ENCODE measurements at places on chromosomes 13 and 19.
A peak's percentile ranks its signal among the peaks of the same experiment; 100 is the strongest.

- peak; percentile 15 for DNase-seq
Observed at GRCh38 chr13:28373810-28374209, 121.1 kb downstream of the FLT1 start.

- no peak for DNase-seq
Observed at GRCh38 chr13:79593121-79593520, 112.2 kb downstream of the NDFIP2 start.

- no peak for DNase-seq
Observed at GRCh38 chr19:35786299-35787160, 11.2 kb downstream of the ARHGAP33 start.

- DNase-seq = no peak
Observed at GRCh38 chr13:41701676-41702075, 244.3 kb downstream of the RGCC start.

DNA sequence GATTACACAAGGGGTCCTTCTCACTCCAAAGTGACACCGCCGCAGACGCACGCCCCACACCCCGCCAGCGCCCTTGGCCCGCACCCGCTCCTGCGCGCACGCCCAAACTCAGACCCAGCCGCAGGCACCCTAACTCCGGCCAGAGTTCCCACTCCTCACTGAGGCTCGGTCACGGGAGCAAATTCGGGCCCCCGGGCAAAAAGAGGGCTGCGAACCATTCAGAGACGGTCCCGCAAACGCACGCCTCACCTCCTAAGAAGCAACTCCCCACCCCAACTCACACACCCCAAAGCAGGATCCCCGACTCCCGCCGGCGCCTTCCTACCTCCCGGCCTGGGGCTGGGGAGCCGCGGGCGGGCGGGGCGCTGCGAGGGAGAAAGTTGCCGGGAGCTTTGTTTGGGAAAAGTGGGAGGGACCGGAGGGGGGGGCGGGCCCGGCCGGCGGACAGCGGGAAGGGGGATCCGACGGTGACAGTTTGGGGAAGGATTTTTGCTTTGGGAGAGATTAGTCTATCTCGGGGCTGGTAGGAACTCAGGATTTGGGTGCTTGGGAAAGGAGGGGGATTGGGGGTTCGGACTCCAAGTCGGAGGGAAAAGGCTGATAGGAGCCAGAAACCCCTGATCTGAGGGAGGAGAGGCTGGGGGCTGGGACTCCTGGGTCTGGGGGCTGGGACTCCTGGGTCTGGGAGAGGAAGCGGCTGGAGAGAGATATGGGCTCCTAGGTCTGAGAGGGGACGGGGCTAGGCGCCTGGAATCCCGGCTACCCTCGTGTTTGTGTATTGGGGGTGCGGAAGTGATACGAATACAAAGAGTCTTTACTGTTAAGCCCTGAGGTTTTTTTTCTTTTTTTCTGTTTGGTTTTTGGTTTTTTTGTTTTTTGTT, at the start of gene TEAD2:
Gene TEAD2, minus strand, starts transcription at position 369 of the 881 bp plus-strand sequence. CDS start 2,341 bp downstream, outside the sequence.
- DNase-seq = no peak

GRCh38 chr19:17424743-17425365, 5.0 kb downstream of the MVB12A start:
- no peak for DNase-seq

DNA sequence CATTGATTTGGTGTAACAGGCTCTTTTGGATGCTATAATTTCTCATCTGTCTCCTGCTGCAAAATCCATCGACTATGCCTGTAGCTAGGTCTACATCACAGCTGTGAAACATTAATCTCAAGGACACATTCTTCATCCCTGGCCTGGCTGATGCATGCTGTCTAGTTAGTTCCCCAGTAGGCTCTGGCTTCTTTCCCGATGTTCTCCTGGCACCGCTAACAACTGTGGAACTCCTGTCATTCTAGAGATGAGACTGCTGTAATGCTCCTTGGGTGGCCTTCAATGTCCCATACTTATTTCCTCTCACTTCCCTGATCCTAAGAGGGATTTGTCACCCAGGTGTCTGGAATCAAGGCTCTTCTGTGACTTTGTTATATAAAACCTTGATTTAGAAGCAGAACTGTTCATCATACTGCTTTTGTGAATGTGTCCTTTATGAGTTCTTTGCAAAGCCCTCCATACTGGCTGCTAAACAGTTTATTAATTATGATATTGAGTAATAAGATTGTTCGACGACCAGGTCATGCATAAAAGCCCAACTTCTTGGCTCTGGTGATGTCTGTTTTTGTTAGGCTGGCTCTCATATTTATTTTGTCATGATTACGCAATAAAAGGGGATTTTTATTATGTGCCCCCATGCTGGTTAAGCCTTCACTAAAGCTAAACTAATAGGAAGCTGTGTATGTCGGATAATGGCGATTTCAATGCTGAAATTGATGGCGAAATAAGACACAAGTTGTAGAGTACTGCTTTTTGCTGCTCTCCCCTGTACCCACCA, 227.5 kb downstream of the DCT start:
- no peak for DNase-seq

DNA sequence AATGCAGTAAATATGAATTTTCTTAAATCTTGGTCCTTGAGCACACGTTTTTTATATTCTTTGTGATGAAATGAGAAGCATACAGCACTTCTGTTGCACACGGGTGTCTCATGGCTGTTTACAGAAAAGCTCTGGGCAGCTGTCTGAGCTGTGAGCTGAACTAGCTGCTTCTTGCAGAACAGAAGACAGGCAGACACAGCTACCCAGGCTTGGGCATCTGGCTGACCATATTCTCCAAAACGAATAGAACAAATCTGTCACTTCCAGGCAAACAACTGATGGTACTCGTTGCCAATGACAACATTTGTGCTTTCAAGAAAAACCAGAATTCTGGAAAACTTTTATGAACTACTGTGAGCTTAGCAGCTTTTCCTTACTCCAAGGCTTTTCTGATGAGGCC, 16.2 kb downstream of the PCID2 start:
- DNase-seq = no peak

DNA sequence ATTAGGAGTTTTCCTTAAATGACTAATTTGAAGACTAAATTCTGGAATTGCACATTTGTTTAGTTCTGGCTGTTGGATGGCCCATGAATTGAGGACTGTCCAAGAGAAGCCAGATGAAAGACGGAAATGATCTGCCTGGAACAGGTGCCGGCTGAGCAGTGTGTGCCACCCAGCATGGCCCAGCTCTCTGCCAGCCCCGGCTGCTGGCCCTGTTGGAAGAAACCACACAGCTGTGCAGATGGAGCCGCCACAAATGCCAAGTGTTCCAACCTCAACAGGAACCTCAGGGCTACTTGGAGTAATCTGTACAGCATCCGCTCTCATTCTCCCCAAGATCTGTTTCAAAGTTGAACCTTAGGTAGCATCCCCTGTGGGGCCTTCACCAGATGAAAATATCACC, 67.0 kb upstream of the STARD13 start:
- no peak for DNase-seq

DNA sequence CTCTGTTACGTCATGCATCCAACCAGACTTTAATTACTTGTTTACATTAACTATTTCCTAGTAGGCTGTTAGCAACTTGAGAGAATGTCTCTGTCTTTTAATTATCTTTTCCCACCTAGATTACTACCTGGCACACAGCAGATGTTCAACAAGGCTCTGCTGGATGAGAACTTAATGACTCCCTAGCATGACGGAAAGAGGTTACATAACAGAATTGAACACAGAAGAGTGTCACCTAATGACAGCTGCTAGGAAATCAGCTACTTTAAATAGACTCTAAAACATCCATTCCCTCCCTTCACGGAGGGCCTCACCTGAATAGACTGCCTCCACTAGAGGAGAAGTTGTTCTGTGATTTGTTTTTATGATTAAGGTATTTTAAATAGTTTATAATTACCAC, 110.8 kb downstream of the TEX29 start:
- no peak for DNase-seq

GRCh38 chr13:108961542-108962125, 332.2 kb downstream of the MYO16 start:
- DNase-seq = peak; percentile 52

GRCh38 chr19:40244579-40245317, 18.3 kb upstream of the CCNP start:
- no peak for DNase-seq

GRCh38 chr19:10911579-10912363, 16.7 kb downstream of the YIPF2 start:
- DNase-seq = no peak

DNA sequence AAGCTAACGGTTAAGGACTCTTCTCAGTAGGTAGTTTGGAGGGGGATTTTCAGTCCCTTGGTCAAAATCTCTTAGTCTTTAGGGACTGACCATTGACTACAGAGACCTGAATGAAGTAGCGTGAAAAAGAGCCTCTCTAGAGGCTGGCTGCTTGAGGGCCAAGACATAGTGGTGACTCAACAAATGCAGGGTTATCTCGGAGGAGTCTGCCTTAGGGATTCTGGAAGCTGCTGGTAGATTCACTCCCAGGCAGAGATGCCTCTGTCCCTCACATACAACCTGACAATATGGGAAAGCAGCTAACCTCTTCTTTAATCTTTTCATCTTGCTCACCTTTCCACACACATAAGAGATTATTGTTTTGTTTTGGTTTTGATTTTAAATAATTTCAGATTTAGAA, 5.1 kb downstream of the ZNF793 start:
- DNase-seq = no peak

- DNase-seq = no peak
Observed at GRCh38 chr19:5557691-5558090, 10.1 kb downstream of the TINCR start.

DNA sequence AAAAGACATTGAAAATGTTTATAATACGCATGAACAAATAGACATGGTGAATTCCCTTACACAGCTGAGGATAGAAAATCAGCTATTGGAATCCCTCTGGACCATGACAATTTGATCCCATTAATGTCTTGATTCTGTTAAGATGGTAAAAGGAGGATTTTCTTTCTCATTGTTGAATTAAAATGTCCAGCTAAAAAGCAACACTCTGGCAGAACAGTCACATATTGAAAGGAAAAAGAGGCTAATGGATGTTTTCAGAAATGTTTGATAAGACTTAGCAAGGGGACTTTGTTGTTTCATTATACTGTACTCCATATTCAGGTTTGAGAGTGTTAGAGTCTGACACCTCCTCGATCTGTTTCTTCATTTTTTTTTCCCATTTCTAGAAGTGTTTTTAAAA, 296.0 kb downstream of the OLFM4 start:
- DNase-seq = no peak

GRCh38 chr13:27770809-27771208, 21.5 kb upstream of the GSX1 start:
- DNase-seq = no peak

GRCh38 chr13:43014162-43014561, 9.2 kb upstream of the DNAJC15 start:
- no peak for DNase-seq

GRCh38 chr19:1079566-1080111, 12.7 kb downstream of the ARHGAP45 start:
- no peak for DNase-seq

DNA sequence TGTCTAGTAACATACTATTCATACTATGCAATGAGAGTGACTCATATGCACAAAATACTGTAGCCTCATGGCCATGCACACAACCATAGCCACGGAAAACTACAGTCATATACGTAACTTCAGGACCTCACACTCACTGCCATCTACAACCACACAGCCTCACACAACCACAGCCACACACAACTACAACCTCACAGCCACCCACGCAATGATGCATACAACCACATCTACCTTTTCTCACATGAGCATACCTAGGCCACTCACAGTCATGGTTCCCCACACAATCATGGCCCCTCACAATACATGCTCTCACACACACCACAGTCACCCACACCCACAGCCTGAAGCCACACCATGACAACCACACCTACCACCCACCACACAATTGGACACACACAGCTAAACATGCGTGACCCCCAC, 8.7 kb upstream of the TNFSF14 start:
- no peak for DNase-seq

DNA sequence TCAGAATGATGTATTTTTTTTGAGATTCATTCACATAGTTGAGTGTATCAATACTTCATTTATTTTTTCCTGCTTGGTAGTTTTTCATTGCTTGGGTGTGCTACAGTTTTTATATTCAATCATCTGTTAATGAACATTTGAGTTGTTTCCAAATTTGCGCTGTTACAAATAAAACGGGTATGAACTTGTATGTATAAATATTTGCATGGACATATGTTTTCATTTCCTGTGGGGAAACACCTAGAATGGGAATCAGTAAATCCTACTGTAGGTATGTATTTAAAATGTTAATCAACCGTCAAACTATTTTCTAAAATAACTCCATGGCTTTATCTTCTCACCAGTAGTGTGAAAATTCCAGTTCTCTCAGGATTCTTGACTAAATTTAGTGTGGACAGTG, 826.3 kb downstream of the EFNB2 start:
- DNase-seq = no peak

- no peak for DNase-seq
Observed at GRCh38 chr13:44508562-44509077, 67.5 kb downstream of the TSC22D1 start.

DNA sequence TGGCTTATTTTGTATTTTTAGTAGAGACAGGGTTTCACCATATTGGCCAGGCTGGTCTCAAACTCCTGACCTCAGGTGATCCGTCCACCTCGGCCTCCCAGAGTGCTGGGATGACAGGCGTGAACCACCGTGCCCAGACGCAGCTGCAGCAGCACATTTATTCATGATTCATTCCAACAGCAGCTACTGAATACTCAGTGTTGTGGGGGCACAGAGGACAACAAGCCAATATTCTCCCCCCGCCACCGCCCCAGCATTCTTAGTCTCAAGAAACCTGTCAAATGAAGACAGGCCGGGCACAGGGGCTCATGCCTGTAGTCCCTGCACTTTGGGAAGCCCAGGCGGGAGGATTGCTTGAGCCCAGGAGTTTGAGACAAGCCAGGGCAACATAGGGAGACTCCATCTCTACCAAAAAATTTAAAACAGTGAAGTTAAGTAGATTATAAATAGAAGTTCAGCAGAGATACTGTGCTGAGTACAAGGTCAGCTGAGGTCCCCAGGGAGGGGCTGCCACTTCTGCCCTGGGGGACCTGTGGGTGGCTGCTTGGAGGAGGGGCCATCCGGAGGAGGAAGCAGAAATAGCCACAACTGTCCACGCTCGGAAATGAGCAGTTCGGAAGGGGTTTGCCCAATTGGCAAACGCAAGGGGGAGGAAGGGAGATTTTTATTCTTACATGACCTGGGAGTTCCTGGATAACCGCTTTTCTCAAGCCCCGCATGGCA, 4.3 kb downstream of the DOT1L start:
- DNase-seq = no peak

- no peak for DNase-seq
Observed at GRCh38 chr13:83829810-83830209, 52.5 kb downstream of the SLITRK1 start.

- no peak for DNase-seq
Observed at GRCh38 chr19:29770648-29771047, 41.1 kb upstream of the CCNE1 start.

DNA sequence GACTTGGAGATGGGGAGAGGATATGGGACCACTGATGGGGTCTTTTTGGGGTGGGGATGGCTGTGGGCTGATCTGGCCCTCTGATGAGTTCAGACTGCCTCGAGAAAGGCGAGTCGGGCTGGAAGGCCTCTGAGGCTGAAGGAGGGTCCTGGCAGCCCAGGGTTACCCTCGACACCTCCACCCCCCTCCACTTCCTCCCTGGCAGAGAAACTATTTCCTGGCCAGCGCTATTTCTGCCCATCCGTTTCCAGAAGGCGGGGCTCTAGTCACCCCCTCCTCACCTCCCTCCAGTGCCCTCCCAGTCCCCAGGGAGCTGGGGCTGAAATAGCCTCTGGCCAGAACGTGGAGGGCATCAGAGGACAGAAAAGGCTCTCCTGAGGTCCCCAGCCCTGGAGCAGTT, 9.7 kb downstream of the EXOC3L2 start:
- no peak for DNase-seq

GRCh38 chr13:112783135-112783977, 93.5 kb downstream of the ATP11A start:
- no peak for DNase-seq

GRCh38 chr19:5591476-5591875, 23.7 kb upstream of the TINCR start:
- DNase-seq = no peak
